ENCODE measurements at places on chromosomes 6 and 20.

DNA sequence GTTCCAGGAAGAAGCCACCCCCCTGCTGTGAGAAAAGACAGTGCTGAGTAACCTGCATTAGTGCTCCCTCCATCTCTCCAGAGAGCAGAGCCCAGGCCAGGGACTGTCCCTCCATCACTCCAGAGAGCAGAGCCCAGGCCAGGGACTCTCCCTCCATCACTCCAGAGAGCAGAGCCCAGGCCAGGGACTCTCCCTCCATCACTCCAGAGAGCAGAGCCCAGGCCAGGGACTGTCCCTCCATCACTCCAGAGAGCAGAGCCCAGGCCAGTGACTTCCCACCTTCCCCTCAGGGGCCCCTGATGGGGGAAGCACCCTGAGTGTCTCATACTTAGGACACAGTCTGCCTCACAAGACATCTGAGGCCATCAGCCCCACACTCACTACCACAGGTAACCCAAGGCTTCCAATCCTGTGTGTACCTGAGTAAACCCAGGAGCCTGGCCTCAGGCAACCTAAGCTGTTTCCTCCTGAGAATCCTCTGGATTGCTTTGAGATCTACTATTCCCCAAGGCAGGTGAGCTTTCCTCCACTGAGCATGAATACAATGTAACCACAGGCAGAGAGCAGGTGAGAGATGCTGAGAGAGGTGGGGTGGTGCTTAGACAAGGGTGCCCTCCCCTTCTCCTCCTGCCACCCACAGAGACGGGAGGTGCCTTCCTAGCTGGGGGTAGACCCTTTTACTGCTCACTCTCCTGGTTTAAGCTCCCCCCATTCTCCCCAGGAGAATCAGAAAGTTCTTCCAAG, 4.9 kb downstream of the TBXT start:
- no peak for DNase-seq

- no peak for DNase-seq
Observed at GRCh38 chr20:3815703-3816315, 4.5 kb upstream of the AP5S1 start.

DNA sequence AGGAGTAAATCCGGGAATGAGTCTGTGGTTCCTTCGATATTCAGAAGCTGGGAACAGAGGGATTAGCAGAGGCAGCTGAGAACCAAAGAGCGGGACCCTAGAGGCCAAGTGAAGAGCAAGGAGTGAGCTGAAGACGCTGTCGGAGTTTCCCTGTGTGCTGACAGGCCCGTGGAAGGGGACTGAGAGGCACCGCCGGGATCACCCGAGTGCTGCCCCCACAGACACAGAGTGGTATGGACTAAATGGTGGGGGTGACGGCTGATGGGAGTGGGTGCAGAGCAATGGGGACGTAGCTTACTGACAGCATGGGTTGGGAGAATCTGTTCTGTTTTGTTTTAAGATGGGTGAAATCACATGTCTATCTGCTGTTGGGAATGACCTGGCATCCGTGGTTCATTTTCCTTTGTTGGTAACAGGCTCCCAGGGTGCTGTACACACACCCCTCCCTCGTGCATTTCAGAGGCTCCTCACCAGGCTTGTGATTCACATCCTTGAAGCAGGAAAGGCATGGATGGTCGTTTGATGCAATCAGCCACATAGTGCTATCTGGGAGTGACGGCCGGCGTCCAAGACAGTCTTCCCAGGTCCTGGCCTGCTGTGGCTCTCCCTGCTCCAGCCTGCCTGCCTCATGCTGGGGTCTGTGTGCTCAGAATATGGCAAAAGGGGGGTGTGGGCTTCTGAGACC, 97.4 kb downstream of the THBS2 start:
- DNase-seq: no peak

GRCh38 chr20:59024111-59024530, 4.9 kb downstream of the TUBB1 start:
- no peak for DNase-seq

- DNase-seq: no peak
Observed at GRCh38 chr6:135412761-135413160, 84.8 kb downstream of the AHI1 start.

GRCh38 chr6:22892452-22892851, 323.1 kb downstream of the HDGFL1 start:
- peak; percentile 33 for DNase-seq
